ENCODE measurements at places on chromosomes 3 and 15.
A peak's percentile ranks its signal among the peaks of the same experiment; 100 is the strongest.

DNA sequence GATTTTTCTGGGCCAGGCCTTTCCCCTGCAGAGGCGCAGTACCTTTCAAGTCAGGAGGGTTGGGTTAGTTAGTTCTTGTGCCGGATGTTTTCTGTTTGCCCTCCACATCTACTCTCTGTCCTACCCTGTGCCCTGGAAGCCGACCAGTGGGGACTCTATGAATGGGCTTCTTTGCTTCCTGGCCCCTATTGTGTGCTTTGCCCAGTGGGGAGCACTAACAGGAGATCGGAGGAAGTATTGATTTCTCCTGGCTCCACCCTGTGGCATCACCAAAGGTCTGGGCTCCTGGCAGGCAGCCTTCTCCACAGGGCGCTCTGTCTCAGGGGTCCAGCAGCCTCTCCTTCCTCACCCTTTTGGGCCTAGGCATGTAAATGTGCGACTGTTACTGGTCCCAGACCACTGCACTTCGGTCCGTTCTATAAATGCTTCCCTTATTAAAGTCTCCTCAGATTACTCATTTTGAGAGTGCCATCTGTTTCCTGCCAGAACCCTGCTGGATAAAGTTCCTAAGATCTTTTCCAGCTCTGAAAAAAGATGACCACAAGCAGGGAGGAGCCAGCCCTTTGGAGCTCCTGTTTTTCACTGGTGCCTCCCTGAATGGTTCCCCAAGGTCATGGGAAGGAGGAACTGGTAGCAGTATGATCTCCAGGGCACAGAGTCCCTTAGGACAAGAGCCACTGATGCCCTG is 44.5 kb downstream of the CTDSPL start:
- no peak for DNase-seq

DNA sequence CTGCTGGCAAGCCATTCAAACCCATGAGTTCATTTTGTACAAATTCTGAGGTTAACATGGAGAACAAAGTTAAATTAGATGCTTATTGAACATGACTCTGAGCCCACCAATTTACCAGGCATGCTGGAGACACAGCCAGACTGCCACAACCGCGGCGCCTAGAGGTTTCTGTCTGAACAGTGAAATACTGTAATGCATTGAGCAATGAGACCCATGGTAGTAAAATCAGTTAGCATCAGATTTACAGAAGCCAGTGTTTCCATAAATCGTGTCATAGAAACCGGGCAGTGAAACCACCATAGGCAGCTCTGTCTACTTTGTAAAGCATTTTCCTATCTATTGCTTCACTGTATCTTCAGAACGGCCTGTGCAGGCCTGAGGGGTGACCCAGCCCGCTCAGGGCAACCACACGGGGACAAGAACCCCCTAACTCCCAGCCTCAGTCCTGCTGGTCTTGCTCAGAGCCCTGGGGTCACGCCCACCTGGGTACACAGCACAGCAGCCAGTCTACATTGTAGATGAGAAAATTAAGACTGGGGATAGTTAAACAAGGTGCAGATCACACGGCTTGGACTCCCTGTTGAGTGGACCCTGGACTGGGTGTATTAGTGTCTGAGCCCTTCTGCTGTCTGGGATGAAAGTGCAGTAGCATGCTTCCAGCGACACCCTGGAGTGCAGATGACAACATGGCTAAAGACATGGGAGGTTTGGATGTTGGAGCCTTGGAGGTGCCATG is 44.2 kb downstream of the MGLL start:
- DNase-seq: no peak

GRCh38 chr3:150269526-150269925 is 138.6 kb upstream of the TSC22D2 start:
- no peak for DNase-seq

GRCh38 chr3:141105828-141106628 is 54.9 kb downstream of the SPSB4 start:
- DNase-seq: peak; percentile 57

GRCh38 chr3:86029590-86029989 is 961.4 kb downstream of the VGLL3 start:
- DNase-seq: no peak

GRCh38 chr15:67945951-67946700 is 106.3 kb upstream of the RNU6-1 start:
- DNase-seq: no peak

DNA sequence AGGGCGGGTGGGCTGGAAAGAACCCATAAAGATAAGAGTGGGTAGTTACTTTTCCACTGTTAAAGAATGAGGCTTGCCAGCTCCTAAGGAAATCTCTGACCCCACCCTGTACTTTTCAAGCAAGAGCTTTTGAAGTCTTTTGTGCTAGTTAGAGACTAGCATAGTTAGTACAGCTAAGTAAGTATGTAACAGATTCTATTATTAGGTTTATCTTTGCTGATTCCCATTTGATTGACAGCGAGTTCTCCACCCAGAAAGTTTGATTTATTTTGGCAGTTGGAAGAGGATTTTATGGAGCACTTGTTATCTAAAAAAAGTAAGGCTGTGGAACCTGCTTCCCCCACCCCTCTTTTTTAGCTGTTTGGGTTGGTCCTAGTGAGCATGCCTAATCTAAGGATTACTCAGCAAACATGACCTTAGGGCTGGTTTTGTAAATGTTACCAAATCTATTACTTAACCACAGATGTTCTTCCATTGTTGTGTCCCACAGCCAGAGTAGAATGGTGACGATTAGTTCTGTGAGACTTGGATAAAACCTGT is 57.6 kb downstream of the FNDC3B start:
- no peak for DNase-seq

GRCh38 chr3:82596805-82597204 is 835.4 kb upstream of the GBE1 start:
- DNase-seq: no peak

DNA sequence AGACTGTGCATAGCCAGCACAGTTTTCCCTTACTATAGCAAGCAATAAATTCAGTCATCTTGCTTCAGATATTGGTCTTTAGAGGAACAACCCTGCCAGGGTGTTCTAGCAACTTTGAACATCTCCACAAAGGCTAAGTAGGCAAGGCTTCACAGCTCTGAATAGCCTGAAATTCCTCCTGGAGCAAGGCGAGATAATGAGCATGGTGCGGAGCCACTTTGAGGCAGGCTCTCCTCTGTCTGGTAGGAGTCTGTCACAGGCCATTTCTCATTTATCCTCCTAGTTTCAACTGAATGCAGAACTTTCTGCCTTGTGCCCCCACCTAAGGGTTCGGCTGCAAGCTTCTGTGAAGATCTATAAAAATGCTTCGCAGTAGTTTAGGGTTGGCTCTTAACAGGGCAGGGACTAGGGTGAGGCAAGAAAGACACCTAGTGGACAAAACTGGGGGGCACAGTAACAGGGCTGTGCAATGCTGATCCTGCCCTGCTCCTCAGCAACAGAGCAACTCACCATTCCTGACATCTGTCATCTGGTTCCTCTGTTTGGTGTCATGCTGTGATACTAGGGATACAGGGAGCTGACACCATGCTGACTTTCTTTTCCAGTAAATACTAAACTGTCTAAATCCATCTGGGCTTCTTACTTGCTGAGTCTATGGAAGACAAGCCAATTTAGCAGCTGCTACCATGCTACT is 16.6 kb upstream of the EHHADH start:
- DNase-seq: no peak

GRCh38 chr15:73991260-73991659 is 835 bp downstream of the STOML1 start:
- no peak for DNase-seq

- DNase-seq: no peak
These were observed 3.0 kb downstream of the BMF start for GRCh38 chr15:40105517-40106202.

DNA sequence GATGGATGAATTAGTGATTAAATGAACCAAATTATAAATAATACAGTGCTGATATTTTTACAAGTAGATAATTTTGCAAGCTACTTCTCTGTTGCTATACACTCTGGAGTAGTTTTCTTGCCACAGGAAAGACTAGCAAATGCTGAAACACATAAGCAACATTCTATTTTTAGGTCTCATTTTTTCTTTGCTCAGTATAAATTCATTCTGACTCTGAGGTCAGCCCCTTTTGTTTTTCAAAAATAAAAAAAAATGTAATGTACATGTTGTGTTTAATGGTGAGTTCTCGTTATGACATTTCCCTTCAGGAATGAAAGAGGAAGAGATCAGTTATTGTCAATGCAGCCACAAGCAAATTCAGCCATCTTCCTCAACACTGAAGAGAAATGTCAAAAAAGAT is 24.9 kb downstream of the GJD2 start:
- DNase-seq: no peak

DNA sequence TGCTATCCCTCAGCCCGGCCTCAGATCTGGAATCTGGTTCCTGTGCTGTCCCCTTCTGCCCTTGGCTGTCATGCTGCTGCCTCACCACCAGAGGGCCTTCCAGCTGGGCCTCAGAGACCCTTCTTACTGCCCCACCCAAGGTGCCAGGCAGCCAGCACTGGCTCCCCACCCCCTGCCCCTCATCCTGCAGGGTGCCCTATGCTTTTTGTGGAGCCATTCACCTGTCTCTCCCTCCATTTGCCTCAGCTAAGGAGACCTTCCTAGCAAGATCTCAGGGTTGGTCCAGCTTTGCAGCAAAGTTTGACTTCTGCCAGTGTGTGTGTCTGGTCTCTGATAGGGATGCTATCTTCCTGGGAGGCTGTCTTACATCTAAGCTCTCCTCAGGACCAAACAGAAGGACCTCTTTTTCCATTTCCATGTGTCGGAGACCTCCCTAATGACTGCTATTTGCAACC is 1.9 kb upstream of the VWA5B2 start:
- DNase-seq: no peak

- DNase-seq: no peak
These were observed 528 bp downstream of the RBPMS2 start for GRCh38 chr15:64774629-64775493.

DNA sequence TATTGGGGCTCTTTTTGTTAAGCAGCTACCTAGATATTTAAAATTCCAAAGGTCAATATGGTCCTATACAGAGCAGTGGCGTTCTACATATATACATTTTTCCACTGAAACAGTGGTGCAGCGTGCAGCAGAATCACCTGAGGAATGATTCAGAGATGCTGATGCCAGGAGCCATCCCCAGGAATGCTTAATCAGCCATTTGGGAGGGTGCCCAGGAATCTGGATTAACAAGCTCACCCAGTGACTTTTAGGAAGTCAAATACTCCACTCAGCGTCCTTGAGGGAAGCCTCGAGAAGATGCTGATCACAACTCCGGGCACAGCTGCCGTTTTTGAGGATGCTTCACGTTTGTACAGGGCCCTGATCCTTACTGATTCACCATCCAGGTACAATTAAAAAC is 82.6 kb upstream of the ARHGEF3 start:
- no peak for DNase-seq

DNA sequence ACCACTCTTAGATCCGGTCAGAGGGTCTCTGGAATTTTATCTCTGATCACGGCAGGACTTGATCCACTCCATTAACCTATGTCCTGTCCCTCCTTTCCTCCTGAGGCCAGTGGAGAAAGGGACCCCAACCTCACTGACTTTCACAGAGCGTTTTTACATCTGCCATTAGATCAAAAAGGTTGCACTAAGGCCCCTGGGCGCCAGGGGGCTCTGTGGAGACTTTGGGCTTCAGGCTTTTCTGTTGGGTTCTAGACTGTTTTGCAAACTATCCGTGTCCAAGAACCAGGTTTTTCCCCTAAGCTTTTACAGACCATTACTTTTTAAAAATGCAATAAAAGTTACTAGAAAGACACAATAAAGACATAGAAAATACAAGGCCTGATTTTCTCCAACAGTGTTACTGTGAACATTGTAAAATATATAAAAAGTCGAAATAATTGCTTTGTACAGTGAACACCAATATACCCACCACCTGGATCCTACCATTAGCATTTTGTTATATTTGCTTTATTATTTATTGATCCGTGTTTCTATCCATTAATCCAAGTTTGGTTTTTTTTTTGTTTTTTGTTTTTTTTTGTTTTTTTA is 159.7 kb downstream of the POLR2M start:
- DNase-seq: peak; percentile 12

- DNase-seq: no peak
These were observed 56.8 kb downstream of the DNAH1 start for GRCh38 chr3:52372822-52373504.

DNA sequence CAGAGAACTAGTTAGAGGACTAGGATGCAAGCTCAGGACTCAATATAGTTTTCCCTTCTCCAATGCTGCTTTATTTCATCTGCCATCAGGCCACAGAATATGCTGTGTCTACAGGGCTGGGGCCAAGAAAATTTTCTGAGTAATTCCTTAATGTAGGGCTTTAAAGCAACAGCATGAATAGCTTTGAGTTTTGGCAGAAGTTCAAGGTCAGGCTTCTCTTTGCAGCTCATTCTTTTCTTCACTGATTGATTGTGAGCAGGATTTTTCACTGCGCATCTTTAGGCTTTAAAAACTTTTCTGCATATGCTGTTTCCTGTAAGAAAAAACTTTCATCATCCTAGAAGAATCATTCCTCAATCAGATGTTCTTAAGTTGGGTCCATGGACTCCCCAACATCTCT is 4.6 kb downstream of the TMEM108 start:
- no peak for DNase-seq

All from NCI-H748 treated with DMSO at 0.1 percent for 48 hours (cell line).